ENCODE measurements at places on chromosomes 3 and 15. TPM values are rescaled to one million over a fixed set of nuclear protein-coding genes. Genes with fewer than 3 reads are reported as not detected.

- DNase-seq = no peak
Observed at GRCh38 chr3:45275006-45275704, 49.1 kb upstream of the TMEM158 start.

Gene SCN11A
- 0.05 TPM for total RNA-seq

GRCh38 chr3:15342945-15343344 lies 10.6 kb upstream of the SH3BP5 start:
- no peak for DNase-seq

Gene PATL2
- total RNA-seq = 3.2 TPM

GRCh38 chr3:196335503-196335948 lies 2.7 kb downstream of the TM4SF19 start:
- no peak for DNase-seq

GRCh38 chr15:85603160-85603559 lies 191.6 kb downstream of the KLHL25 start:
- no peak for DNase-seq

GRCh38 chr3:129518038-129518561 lies 10.3 kb upstream of the RHO start:
- no peak for DNase-seq

DNA sequence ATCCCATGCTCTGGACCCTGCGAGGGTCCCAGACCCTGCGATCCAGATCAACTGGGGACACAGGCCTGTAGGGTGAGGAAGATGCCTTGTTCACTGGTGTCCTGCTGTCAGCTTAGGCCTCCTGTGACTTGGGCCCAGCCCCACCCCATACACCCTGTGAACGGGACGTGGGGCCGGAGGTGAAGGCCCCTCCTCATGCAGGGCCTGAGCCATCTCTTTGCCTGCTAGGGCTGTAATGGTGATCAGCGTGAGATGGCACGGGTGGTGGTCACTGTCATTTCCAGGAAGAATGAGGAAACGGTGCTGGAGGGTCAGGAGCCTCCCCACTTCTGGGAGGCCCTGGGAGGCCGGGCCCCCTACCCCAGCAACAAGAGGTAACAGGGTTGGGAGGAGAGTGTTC lies 12.4 kb downstream of the VILL start:
- no peak for DNase-seq

- no peak for DNase-seq
Observed at GRCh38 chr3:187169231-187169960, 27.9 kb upstream of the RTP1 start.

DNA sequence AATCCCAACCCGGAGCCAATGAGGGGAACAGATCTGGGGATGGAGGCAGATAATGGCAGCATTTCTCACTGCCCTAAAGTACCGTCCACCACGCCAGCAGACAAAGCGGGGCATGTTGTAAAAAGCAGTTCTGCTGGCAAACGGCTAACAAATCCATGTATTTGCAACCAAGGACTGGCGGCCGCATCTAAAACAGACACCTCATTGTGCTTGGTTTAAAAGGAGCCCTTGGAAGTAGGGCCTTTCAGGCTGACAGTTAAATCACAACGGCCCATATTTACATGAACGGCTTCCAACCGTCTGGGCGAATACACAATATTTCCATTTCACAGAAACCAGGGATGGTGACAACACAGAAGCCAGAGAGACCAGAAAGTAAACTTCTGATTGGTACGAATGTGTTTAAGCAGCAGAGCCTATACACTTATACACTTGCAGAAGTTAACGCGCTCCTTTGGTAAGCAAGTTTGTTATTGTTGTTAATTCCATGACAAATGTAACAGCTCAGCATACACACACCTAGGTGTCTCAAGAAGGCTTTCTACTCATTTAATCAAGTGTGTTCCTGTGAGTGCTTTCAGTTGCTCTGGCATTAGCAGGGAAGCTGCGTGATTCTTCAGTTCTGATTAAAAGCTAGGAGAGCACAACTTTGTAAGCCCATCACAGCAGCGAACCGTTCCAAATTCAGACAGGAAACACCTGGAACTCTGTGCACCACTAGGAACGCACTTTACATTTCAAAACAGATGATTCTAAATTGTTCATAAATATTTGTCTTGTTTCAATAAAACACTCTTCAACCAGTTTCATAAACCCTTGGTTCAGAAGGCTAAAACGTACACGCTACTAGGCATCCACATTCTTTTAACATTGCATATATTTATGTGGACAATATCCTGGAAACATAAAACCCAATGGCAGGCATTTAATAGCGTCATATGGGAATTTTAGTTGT lies 112.9 kb downstream of the PDZRN3 start:
- DNase-seq = no peak

All from Right ventricle myocardium superior (tissue), 1 donor.